ENCODE measurements at places on chromosomes 3 and 15.

DNA sequence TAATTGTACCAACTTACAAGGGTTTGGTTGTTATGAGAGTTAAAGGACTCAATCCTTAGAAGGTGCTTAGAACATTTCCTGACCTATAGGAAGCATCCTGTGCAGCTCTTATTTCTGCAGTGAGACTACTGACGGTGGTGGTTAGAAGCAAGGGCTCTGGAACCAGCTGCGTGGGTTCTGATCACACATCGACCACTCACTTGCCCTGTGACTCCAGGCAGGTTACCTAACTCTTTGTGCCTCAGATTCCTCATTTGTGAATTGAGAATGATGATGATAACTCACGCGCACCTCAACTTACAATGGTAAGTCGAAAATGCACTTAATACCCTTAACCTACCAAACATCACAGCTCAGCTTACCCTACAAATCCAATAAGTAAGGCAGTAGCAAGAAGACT, 80.7 kb upstream of the SPATA12 start:
- DNase-seq, result no peak

GRCh38 chr15:87349181-87349580, 907.4 kb downstream of the NTRK3 start:
- DNase-seq, result no peak

GRCh38 chr15:67004142-67004541, 61.3 kb upstream of the SMAD3 start:
- no peak for DNase-seq

DNA sequence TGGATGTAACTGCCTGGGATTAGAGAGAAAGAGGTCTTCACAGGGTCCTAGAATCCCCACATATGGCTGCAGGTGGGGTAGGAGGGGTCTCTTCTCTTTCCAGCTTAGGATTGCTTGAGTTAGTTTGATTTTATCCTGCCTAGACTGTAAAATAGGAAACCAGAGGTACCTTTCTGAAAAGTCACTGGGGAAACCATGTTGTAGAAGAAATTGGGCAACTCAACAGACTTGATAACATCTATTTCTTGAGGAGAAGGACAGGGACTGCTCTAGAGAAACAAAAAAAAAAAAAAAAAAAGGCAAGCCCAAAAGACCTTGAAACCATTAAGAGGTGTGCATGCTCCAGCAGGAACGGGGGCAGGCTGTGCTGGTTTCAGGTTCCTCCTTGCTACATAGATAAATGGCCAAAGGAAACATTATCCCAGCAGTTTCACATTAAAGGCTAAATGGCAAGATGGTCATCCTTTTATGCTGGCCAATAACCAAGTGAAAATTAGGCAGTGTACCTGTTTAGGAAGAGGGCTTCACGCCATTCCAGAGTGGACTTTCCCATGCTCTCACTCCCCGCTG, 116.1 kb downstream of the ALDH1A2 start:
- no peak for DNase-seq

GRCh38 chr3:183460081-183461055, 31.9 kb upstream of the MCF2L2 start:
- no peak for DNase-seq

DNA sequence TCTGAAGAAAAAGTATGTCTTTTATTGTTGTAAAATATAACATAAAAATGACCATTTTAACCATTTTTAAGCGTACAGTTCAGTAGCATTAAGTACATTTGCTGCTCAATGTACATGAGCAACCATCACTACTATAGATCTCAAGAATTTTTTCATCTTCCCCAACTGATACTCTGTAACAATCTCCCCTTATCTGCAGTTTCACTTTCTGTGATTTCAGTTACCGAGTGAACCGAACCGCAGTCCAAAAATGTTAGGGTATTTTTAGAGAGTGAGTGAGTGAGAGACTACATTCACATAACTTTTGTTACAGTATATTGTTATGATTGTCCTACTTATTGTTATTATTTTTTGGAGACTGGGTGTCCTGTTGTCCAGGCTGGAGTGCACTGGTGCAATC, 9.0 kb upstream of the SLC25A26 start:
- no peak for DNase-seq

- DNase-seq, result no peak
These were observed 19.5 kb upstream of the BCL2L10 start for GRCh38 chr15:52132066-52132465.

DNA sequence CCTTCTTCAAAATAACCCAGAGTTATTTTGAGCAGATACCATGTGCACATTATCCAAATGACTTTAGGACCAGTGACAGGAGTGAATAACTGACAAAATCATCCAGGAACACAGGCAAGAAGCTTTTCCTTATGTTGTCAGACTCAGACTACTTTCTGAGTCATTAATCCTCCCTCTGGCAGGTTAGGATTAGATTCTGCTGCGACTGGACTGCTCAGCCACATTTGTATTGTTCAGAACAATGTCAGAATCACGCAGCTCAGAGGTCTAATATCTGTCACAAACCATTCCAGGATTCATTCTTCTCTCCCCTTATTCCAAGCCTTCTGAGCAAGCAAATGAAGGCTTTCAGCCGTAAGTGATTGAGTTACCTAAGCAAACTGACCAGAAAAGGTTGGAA, 34.8 kb upstream of the FAM174B start:
- no peak for DNase-seq

DNA sequence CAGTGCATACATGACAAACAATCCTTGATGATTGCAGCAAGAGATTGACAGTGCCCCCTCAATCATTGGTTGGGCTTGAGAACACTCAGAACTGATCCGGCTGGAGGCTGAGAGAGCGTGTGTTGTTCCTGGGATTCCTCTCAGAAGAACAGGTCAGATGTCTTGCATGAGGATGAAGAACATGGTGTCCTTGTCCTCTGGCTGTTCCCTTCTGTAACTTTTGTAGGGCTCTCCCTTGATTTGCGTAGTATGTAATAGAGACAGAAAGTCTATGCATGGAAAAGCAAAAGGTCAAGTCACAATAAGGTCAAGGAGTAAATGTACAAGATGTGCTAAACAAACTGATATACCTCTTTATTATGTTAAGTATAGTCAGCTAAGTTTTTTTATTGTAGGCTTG, 8.2 kb downstream of the CHST2 start:
- no peak for DNase-seq

DNA sequence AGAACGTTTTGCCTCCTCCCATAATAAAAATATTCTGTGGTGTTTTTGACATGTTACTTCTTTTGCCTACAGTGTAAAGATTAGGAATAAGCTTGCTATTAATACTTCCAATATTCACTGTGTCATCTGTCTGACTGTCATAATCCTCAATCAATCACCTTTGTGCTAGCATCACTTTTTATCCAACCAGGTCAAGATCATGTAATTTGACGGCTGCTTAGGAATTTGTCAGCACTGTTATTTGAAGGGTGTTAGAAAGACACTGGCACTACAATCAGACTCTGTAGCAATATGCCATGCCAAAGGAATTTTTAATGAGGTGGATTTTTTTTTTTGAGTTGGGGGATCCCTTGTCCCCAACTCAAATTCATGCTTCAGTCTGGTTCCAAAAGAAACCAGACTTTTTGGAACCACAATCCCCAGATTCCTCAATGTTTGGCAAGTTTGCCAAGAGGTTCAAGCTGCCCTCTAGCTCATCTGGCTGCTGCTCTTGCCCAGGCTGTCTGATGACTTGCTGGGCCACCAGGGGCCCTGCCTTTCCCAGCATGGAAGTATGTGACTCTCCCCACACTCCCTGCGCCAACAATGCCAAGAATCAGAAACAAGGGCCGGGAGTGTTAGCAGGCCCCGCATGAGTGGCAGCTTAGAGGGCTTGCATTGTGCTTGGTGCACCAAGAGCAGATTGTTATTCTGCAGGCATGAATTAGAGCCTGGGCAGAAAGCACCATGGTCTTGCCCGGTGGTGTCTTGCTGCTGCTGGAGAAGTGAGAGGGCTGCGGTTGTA, 58.6 kb upstream of the TSC22D2 start:
- no peak for DNase-seq

GRCh38 chr3:42229942-42230688, 35.9 kb downstream of the CCK start:
- no peak for DNase-seq

- no peak for DNase-seq
These were observed 150.7 kb downstream of the TMCO5A start for GRCh38 chr15:38085114-38085513.

Data from NCI-H1092 treated with DMSO at 0.1 percent for 48 hours (cell line).